Stimulated activated CD8-positive, alpha-beta memory T cell treated with anti-CD3 and anti-CD28 coated beads, Interleukin-7, amount 100 ng/mL, for 1 hour (primary cell): ENCODE measurements at places on chromosomes 2 and 18.

GRCh38 chr18:31680831-31681568 lies 3.4 kb downstream of the B4GALT6 start:
- no peak for DNase-seq

DNA sequence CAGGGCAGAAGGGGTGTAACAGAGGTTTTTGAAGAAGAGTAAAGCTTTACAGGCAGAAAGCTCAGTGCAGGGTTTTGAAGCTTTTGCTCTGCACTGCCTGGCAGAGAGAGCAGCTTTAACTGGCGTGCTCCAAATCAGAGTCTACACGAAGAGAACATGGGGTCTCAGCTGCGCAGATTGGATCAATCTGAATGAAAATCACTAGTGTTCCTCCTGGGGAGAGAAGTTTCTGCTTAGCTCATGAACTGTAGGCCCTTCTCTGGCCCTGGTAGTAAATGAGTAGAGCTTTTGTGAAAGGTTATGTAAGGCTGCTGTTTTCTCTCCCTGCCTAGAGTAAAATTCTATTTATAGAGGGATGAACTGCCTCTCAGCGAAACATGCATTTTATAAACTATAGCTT lies 13.6 kb downstream of the DCC start:
- DNase-seq: no peak

GRCh38 chr2:74131901-74132300 lies 15.8 kb downstream of the BOLA3 start:
- DNase-seq: no peak

- DNase-seq: no peak
Observed at GRCh38 chr2:62192811-62193210, 3.1 kb upstream of the B3GNT2 start.

DNA sequence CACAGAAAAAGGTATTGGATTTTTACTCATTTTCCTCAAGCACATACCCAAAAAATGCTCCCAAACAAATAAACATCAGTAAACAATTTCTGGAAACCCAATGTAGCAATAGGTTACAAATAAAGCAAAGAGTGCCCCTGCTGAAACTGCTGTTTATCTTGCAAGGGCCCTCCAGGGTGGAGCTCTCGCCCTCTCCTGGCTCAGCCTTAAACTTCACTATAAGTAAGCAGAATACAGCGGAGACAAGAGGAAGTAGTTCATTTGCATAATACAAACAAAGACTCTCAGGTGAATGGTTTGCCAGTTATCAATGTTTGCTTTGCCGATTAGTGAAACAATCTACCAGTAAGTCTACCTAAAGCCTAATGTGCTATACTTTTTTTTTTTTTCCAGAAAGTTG lies 437.6 kb downstream of the DLGAP1 start:
- no peak for DNase-seq

DNA sequence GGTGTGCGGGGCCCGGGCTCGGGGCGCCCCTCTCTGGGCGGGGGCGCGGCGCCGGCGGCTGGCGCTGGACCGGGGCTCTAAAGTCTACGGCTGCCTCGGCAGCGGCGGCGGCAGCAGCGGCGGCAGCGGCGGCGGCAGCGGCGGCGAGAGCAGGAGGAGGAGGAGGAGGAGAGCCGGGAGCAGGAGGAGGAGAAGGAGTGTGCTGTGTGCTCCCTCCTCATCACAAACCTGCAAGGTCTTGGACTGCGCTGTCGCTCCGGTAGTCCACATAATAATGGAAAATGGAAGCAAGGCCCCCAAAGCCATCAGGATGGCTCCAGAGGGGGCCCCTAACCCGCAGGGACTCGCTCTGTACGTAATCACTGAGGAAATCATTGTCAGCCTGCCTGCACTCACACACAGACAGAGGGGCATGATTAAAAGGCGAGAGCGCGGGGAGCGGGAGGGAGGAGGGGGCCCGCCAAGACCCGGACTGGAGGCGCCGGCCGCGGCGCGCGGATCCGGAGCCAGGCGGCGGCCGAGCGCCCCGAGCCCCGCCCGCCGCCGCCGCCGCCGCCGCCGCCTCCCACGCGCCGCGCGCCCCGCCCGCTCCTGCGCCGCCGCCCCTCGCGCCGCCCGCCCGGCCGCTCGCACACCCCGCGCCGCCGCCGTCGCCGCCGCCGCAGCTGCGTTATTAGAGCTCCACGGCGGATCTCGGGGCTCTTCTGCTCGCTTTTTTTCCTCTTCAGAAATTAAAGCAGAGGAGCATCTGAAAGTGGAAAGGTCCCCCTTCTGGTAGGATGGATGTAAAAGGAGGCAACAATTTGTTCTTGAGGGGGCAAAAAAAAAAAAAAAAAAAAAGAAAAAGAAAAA lies at the start of gene ZNF521:
TSS of gene ZNF521 (minus strand) at position 390 of the 852 bp plus-strand sequence. CDS start 1,220 bp downstream, outside the sequence.
- DNase-seq: no peak

DNA sequence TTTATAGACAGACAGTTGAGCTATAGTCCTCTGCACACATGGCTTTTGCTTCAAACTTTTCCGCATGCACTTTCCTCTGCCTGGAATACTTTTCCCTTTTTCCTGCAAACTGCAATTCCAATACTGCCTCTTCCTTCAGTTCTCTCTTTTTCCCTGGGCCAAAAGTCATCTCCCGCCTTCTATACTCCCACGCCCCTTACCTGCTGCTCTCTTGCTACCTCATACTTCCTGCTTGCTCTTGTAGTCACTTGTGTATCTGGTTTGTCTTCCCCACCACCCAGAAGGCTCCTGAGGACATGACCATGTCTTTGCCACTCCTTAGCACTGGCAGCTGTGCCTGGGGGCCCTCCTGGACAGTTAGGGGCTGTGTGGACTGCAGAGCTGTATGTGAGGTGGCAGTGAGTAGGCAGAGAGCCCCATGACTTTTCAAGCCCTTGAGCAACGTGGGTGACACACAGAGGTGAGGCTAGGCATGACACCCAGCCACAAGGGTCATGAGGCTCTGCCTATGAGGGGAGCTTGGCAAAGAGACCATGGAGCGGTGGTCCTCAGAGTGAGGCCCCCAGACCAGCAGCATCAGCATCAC lies 23.2 kb downstream of the SPEG start:
- no peak for DNase-seq
